ENCODE measurements at places on chromosomes 6 and 20. TPM values are rescaled to one million over a fixed set of nuclear protein-coding genes. Genes with fewer than 3 reads are reported as not detected.

The CYB5R4 gene
- polyA plus RNA-seq: 9.6 TPM

The RAD21L1 gene
- not detected for polyA plus RNA-seq

The PHACTR2 gene
- polyA plus RNA-seq: 26.6 TPM

The ZC3H12D gene
- polyA plus RNA-seq: 0.25 TPM

The PDE10A gene
- 20.7 TPM for polyA plus RNA-seq

The NKAPL gene
- polyA plus RNA-seq: 2.5 TPM

The RBPJL gene
- not detected for polyA plus RNA-seq

The ZBTB12 gene
- polyA plus RNA-seq: 21.6 TPM

The MYCT1 gene
- 16.3 TPM for polyA plus RNA-seq

The POPDC3 gene
- polyA plus RNA-seq: 0.39 TPM

The PPP1R3G gene
- polyA plus RNA-seq: 2.3 TPM

The NNAT gene
- polyA plus RNA-seq: 99.8 TPM

The FKBP5 gene
- polyA plus RNA-seq: 26.6 TPM

GRCh38 chr6:69816569-69816968 lies 19.8 kb upstream of the LMBRD1 start:
- DNase-seq: no peak

GRCh38 chr20:8423482-8423881 lies 291.4 kb downstream of the PLCB1 start:
- no peak for DNase-seq

GRCh38 chr6:35497571-35498421 lies 917 bp upstream of the TEAD3 start:
- no peak for DNase-seq

GRCh38 chr6:108904741-108905140 lies 56.5 kb downstream of the ARMC2 start:
- no peak for DNase-seq

DNA sequence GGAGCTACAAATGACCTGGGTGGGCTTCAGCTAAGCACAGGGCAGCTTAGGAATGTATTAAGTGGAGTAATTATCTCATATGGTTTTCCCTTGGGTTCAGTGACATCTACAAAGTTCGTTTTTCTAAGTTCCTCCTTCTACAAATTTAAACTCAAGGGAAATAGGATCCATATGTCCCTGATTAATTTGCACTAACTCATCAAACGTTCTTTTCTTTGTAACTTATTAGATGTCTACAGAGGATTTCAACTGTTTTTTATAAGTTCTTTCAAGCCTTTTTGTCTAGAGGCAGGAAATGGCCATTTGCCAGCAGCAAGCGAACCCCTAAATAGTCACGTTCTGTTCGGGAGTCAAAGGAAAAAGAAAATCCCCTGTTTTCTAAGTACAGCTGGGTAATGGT lies 1060.3 kb downstream of the KIF16B start:
- DNase-seq: no peak

DNA sequence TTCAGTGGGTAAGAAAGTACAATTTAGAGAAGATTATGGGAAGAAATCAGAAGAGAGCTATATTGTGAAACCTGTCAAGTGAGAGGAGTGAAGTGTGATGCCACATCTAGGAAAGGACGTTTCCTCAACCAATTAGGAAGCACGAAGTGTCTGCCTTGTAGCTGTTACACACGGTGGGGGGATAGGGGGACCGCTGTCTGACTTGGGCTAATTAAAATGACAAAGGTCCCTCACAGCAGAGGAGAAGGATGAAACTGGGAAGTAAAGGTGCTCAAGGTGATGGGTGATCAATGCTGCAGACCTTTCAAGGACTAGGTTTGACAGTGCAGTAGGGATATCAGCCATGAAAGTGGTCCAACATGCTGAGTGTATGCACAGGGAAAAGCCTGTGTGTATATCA lies 181.1 kb upstream of the PRSS16 start:
- no peak for DNase-seq

DNA sequence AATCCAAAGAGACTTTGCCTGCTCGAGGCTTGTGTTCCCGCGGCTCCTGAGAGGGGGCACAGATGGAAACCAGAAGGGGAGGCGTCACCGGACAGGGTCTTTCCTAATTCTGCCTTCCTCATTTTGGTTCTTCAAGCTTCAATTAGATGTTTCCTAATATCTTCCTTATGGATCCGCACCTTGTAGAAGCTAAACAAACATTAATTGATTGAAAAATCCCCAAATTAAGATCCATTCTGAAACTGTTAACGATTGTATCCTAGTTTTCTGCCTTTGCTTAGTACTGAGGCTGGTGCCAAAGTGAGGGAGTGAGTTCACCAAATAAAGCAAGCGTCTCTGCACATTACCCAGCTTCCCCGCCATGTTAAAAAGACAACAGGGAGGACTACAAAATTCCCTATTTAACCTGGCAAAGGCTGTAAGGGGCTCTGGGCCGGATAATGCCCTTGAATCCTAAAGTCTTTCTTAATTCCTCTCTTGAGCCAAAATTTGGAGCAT lies 123.2 kb downstream of the GPX5 start:
- no peak for DNase-seq

- no peak for DNase-seq
These were observed 24.4 kb downstream of the PLCB1 start for GRCh38 chr20:8156235-8157079.

DNA sequence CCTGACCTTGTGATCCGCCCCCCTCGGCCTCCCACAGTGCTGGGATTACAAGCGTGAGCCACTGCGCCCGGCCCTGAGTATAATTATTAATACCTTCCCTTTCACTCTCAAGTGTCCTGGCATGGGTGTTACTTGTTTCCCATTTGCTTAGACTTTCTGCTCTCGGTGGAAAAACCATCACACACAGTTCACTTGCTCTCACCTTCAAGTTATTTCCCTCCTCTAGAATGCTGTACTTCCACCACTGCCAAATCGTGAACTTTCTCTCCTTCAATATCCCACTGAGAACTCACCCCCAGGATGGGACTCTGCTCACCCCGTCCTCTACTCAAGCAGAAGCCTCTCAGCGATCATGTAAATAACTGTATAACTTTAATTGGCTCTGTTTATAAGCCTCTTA lies 4.6 kb upstream of the HIVEP1 start:
- no peak for DNase-seq

DNA sequence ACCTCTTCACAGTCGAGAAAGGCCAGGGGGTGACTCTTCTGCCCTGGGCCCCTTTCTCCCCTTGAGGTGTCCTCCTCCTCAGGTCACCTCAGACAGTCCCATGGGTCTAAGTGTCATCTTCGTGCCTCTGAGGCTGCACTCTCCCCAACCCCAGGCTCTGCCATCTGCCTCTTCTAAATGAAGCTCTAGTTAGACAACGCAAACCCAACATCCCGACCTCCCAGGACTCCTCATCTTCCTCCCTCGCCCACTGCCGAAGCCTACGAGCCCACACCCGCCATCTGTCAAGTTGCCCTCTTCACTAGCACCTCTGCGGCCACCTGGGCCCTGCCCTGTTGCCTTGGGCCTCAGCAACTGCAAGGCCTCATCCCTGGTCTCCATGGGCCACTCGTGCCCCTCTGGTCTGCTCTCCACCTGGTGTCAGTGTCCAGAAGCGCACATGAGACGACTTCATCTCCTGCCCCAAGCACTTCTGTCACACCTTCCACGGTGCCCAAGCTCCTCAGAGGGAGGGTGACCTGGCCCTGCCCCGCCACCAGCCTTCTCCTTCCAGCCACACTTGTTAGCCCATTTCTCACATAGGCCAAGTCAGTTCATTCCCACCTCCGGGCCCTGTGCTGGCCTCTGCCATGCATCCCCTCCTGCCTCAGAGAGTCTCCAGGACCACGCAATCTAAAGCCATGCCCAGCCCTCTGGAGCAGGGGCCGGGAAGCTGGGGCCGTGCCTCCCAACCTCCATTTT lies 53.8 kb downstream of the RRBP1 start:
- no peak for DNase-seq

GRCh38 chr6:50653253-50653652 lies 60.1 kb upstream of the TFAP2D start:
- no peak for DNase-seq

GRCh38 chr6:106974999-106975737 lies 639 bp upstream of the CD24 start:
- DNase-seq: peak; percentile 23

DNA sequence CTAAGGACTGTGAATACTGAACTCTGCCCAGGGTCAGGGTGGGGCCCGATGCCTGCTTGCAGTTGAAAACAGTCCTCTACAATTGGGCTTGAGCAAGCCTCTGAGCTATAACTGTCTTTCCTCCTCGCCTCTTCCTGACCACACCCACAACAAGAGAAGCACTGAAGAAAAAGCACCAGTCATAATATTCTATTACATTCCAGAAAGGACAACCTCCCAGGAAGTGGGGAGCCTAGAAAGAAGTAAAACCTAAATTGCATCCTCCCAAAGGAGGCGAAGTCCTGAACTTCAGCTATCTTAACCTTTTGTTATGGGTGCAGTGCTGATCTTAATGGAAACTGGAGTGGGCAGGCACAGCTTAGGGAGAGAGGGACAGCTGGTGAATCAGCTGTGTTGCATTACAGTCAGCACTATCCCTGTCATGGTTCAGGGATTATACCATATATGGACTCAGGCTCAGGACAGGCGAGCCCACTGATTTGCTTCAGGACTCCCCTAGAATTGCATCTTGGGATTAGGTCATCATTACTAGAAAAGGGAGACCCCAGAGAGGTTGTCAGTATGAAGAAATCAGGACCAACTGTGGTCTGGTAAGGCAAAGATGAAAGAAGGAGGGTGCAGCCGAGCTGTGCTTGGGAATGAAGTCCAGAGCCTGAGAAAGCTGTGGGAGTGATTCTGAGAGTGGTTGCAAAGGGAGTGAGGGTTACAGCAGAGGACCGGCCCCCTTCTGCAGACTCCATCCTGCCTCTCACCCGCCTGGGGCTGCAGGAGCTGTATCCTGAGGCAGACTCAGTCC lies 18.3 kb upstream of the TRAM2 start:
- no peak for DNase-seq

GRCh38 chr6:157597461-157598312 lies 216.7 kb downstream of the ZDHHC14 start:
- DNase-seq: no peak

DNA sequence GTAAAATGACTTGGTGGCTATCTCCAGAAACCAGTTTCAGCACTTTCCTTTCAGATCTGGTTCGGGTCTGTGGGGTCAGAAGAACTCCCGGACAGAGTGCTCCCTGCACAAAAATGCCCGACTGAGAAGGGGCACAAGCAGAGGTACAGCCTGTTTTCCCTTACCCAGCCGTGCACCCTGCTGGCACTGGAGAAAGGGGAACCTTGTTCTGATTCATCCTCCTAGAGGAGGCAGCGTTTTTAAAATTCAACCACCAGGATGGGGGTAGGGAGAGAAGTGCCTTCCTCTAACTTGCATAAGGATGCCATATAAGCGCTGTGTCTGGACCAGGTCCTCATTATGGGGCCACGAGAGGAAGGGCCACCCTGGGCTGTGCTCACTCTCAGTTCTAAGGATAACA lies 17.6 kb downstream of the RIMS4 start:
- DNase-seq: no peak

DNA sequence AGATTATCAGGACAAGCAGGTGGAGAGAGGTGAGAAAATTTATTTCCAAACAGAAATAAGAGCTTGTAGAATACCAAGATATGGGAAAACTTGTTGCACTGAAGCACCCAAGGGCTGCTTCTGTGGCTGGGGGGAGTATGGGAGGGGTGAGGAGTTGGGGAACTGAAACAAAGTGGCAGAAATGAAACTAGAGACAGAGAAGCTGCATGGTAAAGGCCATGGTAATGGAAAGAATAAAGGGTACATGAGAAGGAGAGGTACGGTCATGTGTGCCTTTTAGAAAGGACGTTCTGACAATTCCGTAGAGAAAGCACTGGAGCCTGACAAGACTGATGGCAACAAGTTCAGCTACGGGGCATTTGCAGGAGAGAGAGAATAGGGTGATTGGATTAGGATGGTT lies 51.6 kb upstream of the RIN2 start:
- no peak for DNase-seq

DNA sequence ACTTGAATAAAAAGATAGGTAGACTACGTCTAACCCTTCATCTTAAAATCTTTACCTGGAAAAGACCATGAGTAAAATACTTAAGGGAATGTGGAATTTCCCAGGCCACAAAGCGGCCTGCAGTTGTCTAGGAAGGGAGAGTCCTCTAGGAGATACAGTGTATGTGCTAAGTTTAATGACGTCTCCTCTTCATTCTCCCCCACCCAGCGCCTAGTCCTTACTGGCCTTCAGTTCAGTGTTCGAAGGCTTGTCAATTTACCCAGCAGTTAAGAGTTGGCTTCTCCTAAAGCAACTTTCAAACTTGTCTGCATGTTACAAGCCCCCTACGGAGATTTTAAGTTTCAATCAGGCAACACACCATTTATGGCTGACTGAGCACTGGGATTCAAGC lies 35.2 kb downstream of the HFE start:
- no peak for DNase-seq

DNA sequence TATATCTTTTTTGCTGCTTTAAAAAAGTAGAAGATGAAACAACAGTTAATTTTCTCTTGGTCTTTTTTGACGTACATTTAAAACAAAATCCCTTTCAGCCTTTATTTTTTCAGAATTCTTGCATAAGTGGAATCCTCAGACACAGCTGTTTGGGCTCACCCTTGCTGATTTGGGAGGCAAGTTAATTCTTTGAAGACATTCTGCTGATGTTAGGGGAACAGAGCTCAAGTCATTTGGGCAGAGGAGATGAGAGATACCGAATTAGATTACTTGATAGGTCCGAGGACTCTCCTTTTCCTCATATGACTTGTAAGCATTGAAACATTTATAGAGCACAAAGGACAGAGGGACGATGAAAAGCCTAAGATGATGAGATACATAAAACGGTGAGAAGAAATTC lies 567.9 kb upstream of the CITED2 start:
- DNase-seq: no peak

- DNase-seq: no peak
These were observed 14.4 kb upstream of the GJE1 start for GRCh38 chr6:142118328-142118727.

GRCh38 chr20:48056218-48056617 lies 270.9 kb upstream of the SULF2 start:
- no peak for DNase-seq

- no peak for DNase-seq
These were observed 53.4 kb upstream of the RALGAPA2 start for GRCh38 chr20:20765696-20766365.

GRCh38 chr6:144619966-144620365 lies 334.8 kb downstream of the UTRN start:
- no peak for DNase-seq

GRCh38 chr6:147849401-147850330 lies 341.2 kb downstream of the SAMD5 start:
- DNase-seq: no peak

Data from right renal pelvis (tissue), 4 donors.